ENCODE measurements at places on chromosomes 4 and X. TPM values are rescaled to one million over a fixed set of nuclear protein-coding genes. Genes with fewer than 3 reads are reported as not detected.

- DNase-seq, result no peak
Measured at GRCh38 chr4:76376534-76376933, 44.4 kb downstream of the CCDC158 start.

DNA sequence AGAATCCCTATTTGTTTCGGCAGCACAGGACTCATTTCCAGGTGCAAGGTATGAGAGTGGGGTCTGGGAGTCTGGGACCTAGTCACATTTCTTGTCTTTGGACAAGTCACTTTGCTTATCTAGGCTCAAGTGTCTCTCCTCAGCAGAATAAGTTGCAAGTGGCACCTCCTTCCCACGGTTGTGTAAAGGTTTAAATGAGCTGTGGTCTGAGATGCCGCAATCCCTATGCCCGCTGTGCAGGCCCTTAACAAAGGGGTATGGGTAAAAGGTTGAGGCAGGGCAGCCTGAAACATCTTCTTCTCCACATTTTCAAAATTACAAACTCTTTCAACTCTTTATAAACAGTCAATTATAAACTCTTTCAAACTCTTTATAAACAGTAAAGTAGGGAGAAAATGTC, 93.7 kb downstream of the RTL5 start:
- DNase-seq, result no peak

- no peak for DNase-seq
Measured at GRCh38 chr4:15293711-15294110, 134.1 kb upstream of the C1QTNF7 start.

KLHL2 gene
- total RNA-seq, result 26.5 TPM

DNA sequence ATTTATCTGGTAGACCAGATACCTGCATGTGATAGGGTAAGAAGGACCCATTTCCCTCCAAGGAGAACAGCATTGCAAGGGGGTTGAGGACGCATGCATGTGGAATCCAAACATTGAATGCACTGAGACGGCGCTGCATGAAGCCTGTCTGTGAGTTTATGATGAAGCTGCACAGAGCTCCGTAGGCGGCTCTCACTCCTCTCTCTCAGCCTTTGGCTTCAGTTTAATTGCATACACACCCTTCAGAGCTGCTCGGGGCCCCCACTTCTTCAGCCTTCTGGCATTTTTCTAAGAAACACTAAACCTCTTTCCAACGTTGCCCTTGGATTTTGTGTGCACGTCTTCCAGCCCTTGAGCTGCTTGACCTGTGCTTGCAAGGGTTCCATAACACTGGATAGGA, 176.6 kb downstream of the DHRSX start:
- no peak for DNase-seq

- peak; percentile 92 for DNase-seq
Measured at GRCh38 chr4:48944252-48944651, 37.7 kb upstream of the OCIAD2 start.

DNA sequence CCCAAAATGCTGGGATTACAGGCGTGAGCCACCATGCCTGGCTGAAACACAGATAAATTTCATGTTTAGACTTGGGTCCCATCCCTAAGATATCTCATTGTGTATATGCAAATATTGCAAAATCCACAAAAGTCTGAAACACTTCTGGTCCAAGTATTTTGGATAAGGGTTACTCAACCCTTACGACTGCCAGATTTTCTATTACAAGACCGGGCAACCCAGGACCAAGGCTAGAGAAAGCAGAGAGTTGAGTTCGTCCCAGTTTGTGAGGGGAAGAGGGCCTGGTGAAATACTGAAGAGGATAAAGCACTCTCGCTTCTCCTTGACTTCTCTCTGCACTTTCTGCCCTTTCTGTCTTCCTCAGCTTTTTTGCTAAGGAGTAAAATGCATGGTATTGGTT, 34.5 kb downstream of the ZFX start:
- DNase-seq, result no peak

MAGEB17 gene
- not detected for total RNA-seq

Measured in M059J (cell line).